ENCODE measurements at places on chromosomes 4 and X. TPM values are rescaled to one million over a fixed set of nuclear protein-coding genes. Genes with fewer than 3 reads are reported as not detected.

GRCh38 chr4:34371676-34372075, 1872.6 kb downstream of the ARAP2 start:
- no peaks in the 10 kb centered on the region for H3K4me1 ChIP-seq
- no peak for DNase-seq
- H3K36me3 ChIP-seq: no peaks in the 10 kb centered on the region
- no peak overlapping the region for H3K4me3 ChIP-seq

GRCh38 chrX:105168577-105168976, 51.9 kb downstream of the TEX13A start:
- H3K27me3 ChIP-seq: no peaks in the 10 kb centered on the region
- no peak overlapping the region for H3K27ac ChIP-seq
- H3K4me3 ChIP-seq: no peak overlapping the region
- no peaks in the 10 kb centered on the region for H3K4me1 ChIP-seq
- H3K36me3 ChIP-seq: no peaks in the 10 kb centered on the region

- H3K4me1 ChIP-seq: no peaks in the 10 kb centered on the region
- H3K36me3 ChIP-seq: peaks cover 28% of the 10 kb centered on the region
- H3K27me3 ChIP-seq: no peaks in the 10 kb centered on the region
- peak; percentile 78 for DNase-seq
Measured at GRCh38 chrX:119004920-119005524, 30.6 kb downstream of the LONRF3 start.

DNA sequence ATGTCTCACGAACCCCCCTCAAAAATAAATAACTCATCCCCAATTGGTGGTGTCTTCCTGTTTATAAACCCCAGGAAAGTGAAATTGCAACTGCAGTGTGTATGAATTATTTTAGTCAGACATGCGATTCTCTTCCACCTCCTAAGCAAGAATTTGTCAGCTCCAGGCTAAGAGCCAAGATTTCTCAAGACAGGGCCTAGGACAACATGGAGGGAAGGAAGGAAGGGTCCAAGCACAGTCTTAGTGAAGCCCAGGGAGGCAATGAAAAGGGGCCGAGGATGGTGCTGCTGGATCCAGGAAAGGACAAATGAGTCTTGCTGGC, 20.0 kb downstream of the SH3KBP1 start:
- H3K4me1 ChIP-seq: peaks cover 35% of the 10 kb centered on the region
- no peaks in the 10 kb centered on the region for H3K27me3 ChIP-seq
- no peak overlapping the region for H3K4me3 ChIP-seq
- no peak overlapping the region for H3K27ac ChIP-seq

Gene F8A2
- not detected for total RNA-seq

Gene GIMD1
- not detected for total RNA-seq

Gene THAP6
- total RNA-seq: 20.3 TPM
